ENCODE measurements at places on chromosomes 1 and 21. TPM values are rescaled to one million over a fixed set of nuclear protein-coding genes. Genes with fewer than 3 reads are reported as not detected.

The OR2T33 gene
- total RNA-seq, result not detected

The DMRTA2 gene
- not detected for total RNA-seq

The CRP gene
- 3,370 TPM for total RNA-seq

The TIE1 gene
- 8.5 TPM for total RNA-seq

The RNF186 gene
- 0.60 TPM for total RNA-seq

The MAB21L3 gene
- total RNA-seq, result 0.63 TPM

Data from left lobe of liver (tissue), 2 donors.